ENCODE measurements at places on chromosomes 11 and 22. TPM values are rescaled to one million over a fixed set of nuclear protein-coding genes. Genes with fewer than 3 reads are reported as not detected.

The ART1 gene
- not detected for total RNA-seq

The NF2 gene
- total RNA-seq = 36.6 TPM

The BBS1 gene
- total RNA-seq = 75.4 TPM

DNA sequence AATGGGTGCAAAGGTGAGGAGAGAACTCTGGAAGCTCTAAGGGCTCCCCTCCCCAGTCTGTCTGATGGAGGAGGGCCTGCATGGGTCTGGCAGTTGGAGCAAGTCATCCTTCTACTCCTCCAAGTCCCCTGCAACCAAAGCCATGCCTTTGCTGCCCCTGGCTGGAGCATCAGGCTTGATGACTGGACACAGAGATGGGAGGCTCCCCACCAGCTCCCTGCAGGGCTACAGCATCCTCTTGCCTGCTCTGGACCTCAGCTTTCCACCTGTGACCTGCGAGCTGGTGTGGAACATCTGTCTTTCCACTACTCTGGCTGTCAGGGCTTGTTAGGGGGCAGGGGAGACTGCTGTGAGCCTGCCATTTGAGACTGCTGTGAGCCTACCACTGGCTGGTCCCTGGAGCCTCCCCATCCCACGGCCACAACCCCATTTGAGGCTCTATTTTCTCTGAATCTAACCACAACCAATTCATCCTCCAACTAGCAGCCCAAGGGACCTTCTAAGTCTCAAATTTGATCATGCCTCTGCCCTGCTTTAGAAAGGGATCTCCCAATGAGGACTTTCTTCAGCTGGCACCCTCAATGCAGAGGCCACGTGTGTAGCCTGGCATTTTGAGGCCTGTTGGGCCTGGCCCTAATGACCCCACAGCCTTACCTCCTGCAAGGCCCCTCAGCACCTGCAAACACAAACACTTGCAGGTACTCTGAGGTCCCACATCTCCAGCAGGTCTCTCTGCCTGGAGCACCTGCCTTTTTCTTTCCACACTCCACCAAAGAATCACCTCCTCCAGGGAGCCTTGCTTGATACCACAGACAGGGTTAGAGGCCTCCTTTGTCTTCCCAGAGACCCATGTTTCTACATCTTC, 9.9 kb downstream of the P2RY6 start:
- H3K36me3 ChIP-seq = no peaks in the 10 kb centered on the region
- peaks cover 10% of the 10 kb centered on the region for H3K4me1 ChIP-seq
- no peak overlapping the region for H3K27ac ChIP-seq
- DNase-seq = no peak
- peaks cover 22% of the 10 kb centered on the region for H3K27me3 ChIP-seq

DNA sequence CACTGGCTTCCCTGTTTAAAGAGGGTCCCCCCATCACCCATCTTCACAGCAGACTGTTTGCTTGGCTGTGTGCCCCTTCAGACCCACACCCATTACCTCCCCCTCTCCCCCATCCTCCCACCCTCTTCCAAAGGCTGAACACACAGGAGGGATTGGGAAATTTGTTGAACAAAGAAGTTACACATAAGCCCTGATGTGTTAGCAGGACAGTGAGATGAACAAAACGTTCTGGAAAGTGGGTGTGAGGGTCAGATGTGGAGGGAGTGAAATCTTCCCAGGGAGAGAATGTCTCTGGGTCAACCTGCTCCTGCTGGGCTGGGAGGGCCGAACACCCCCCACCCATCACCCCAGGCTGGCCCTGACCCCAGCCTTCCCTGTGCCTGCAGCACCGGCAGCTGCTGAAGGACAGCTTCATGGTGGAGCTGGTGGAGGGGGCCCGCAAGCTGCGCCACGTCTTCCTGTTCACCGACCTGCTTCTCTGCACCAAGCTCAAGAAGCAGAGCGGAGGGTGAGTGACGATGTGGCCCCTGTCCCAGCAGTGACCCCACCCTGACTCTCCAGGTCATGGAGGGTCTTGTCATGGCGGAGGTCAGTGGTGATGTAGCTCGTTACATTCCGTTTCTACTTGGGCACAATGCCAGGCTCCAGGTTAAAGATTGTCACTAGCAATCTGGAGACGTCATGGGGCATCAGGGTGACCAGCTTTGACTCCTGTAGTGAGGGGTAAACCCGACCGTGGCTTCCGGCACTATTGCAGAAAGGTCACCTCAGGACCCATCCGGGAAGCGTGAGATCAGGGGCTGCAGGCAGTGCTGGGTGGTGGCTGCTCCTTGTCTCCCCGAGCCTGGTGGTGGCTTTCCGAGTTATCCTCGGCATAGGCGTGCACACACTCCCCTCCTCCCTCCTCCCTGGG, 103.5 kb downstream of the BCR start:
- DNase-seq = no peak
- no peaks in the 10 kb centered on the region for H3K27me3 ChIP-seq
- H3K4me1 ChIP-seq = no peaks in the 10 kb centered on the region
- H3K27ac ChIP-seq = no peak overlapping the region
- no peak overlapping the region for H3K4me3 ChIP-seq
- peaks cover 5% of the 10 kb centered on the region for H3K36me3 ChIP-seq
